GM10248 (cell line): ENCODE measurements at places on chromosomes 12 and 14.

GRCh38 chr14:88079624-88080023 lies 74.7 kb downstream of the GPR65 start:
- no peak for DNase-seq

GRCh38 chr14:75821831-75822521 lies 159.8 kb downstream of the TGFB3 start:
- no peak for DNase-seq

- DNase-seq = no peak
Observed at GRCh38 chr14:68377459-68377858, 415.4 kb downstream of the ZFP36L1 start.

- DNase-seq = no peak
Observed at GRCh38 chr12:123799227-123799626, 37.1 kb downstream of the DNAH10 start.

DNA sequence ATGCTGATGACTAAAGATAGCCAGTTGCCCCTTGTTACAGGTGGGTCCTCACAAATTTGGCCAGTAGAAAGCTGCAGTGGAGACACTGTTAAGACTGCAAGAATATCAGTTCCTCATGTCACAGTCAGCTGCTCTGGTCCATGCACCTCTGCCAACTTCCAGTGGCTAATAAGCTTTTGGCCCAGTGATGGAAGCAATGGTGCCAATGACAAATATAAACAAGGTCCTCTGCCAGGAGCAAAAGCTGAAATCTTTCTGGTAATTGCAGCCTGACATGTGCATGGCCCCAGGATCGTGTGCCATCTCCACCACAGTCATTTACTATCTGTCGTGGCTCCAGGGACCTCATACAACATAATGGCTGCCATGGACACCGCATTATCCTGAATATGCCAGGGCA lies 85.4 kb upstream of the TMEM260 start:
- DNase-seq = no peak

GRCh38 chr14:101475456-101476257 lies 85.6 kb upstream of the DIO3 start:
- no peak for DNase-seq

- no peak for DNase-seq
Observed at GRCh38 chr12:6909421-6910145, 4.8 kb upstream of the ENO2 start.

GRCh38 chr12:2017546-2018337 lies 13.5 kb upstream of the DCP1B start:
- no peak for DNase-seq

GRCh38 chr12:91703491-91704283 lies 442.0 kb downstream of the BTG1 start:
- no peak for DNase-seq

GRCh38 chr12:104049903-104050356 lies at the start of gene GLT8D2:
GLT8D2 (minus strand) TSS chr12:104050187; CDS start chr12:104019648, 30,539 bp downstream.
- DNase-seq = no peak

DNA sequence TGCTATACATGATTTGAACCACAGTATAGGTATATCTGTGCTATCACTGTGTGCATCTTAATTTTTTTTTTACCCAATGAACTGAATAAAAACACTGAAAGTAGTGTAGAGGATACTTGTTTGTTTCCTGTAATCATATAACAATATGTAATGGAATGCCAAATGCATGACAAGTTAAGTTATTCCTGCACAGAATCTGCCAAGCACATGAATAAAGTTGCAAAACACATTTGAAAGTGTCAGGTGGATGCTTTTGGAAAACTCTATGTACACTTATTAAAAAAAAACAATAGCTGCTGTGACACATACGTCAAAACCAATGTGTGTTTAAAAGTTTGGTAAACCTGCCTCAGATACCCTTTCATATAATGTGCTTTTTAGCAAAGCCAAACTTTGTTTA lies 1638.1 kb upstream of the SEL1L start:
- DNase-seq = no peak

DNA sequence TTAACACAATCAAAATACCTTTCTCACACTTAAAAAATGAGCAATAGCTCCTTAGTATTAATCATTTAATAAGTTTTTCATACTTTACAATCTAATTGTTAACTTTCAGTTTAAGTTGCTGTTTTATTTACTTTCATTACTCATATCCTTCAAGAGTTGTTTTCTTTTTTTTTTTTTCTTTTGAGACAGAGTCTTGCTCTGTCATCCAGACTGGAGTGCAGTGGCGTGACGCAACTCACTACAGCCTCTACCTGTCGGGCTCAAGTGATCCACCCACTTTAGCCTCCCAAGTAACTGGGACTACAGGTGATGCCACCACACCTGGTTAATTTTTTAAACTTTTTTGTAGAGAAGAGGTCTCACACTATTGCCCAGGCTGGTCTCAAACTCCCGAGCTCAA lies 16.1 kb downstream of the ZBTB1 start:
- no peak for DNase-seq

GRCh38 chr12:103827911-103828391 lies 13.1 kb downstream of the NT5DC3 start:
- DNase-seq = no peak

DNA sequence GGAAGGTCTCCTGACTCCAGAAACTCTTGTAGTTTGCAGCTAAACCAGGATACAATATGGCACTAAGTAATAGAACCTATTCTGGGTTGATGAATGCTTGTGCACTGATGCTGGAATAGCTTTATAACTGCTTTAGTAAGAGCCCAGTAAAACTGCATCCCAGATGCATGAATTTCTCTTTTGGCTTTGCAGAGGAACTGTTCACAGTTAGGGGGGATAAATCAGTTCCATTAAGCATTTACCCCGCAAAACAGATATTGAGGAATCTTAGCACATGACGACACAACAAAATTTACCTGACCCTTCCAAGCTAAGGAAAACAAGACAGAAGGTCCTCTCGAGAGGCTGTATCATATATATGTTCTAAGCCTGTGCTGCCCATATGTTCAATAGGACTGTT lies 457.4 kb downstream of the FOXG1 start:
- no peak for DNase-seq

GRCh38 chr14:69901113-69901951 lies 22.1 kb downstream of the SMOC1 start:
- DNase-seq = no peak

- DNase-seq = no peak
Observed at GRCh38 chr12:53717319-53717718, 9.9 kb downstream of the CALCOCO1 start.

DNA sequence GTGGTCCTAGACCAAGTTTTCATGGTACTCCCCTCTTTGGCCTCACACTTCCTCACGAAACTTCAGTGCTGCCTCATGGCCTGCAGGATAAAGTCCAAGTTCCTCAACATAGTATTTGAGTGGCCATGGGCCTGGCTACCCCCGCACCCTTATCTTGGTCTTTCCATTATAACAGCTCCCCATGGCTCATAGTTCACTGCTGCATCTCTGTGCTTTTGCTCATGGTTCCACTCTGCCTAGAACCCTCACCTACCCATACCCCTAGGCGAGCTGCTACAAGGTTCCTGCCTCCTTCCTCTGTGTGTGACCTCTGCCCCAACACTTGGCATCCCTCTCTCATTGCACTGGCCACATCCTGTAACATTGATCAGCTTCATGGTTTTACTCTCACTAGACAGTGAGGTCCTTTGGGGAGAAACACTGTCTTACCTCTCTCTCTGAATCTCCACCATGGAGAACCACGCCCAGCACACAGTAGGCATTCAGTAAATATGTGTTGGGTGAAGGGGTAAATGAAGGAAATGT lies 158.9 kb downstream of the GPR65 start:
- DNase-seq = no peak

DNA sequence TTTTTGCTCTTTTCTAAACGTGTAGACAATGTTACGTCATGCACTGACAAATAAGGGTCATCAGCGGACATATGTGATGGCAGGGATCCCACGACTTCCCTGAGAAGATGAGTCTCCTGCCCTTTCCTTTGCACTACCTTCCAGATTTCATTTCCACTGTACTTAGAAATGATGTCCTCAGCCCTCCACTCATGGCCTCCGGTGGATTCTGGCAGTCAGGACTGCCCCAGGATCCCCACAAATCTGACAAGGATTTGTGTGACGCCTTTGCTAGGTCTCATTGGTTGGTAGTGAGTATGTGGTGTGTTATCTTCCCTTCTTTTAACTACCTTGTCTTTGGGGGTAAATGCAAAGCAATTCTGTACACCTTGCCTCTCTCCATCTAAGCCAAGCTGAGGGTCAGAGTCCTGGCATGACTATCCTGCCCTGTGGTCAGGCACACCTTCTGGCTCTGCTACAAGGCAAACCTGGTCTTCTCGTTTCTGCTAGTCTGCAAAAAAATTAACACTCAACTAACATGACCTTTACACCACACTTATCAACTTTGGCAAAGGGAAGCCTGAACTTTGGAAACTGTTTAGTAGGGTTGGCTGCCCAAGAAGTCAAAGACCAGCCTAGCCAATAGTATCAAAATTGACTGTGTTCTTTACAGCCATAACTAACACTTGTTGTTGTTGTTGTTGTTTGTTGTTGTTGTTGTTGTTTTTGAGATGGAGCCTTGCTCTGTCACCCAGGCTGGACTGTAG lies 17.3 kb upstream of the DHRS4 start:
- no peak for DNase-seq

DNA sequence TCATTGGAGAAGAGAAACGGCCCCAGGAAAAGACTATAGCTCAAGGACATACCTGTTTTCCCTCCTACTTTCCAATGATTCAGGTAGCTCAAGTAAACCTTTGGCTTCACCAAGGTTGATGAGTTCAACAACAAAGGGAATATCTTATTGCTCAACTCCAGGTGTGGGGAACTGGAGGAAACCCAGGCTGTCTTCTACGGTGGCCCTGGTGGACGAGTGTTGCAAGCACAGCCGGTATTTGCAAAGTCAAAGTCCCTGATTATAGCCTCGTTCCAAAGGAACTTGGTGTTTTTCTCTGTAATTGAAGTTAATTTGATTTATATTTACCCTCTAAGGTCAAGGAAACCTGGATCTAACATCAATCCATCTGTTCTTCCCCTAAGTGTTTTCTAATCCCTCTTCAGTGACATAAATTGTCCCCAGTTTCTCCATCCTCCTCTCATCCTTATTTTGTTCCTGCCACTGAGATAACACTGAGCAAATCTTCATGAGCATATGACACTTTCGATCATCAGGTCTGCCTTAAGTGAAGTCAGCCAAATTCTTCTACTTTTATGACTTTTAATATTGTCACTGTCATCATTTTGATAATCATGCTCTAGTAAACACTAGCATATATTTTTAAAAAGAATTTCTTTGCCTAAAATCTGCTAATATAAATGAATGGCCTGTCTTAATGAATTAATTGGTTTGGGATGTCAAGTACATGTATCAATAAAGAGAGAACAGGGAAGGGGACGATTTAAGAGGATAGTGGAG lies 174.6 kb upstream of the TBX3 start:
- DNase-seq = no peak

DNA sequence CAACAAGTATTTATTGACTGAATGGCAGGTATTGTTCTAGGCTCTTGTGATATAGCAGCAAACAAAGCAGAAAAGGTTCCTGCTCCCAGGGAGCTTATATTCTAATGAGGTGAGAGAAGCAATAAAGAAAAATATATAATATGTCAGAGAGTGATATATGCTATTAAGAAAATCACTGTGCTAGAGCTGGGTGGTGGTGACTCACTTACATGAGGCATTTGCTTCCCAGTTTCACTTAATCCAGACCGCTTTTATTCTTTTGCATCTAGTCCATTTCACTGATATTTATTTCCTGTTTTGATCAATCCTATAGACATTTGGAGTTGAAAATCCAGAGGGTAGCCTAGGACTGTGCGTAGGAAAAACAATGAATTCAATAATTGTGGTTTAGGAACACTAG lies 17.5 kb downstream of the TRHDE start:
- DNase-seq = no peak

- DNase-seq = peak; percentile 66
Observed at GRCh38 chr14:93989939-93990338, 7.2 kb upstream of the CCDC197 start.

GRCh38 chr12:1804545-1805332 lies 15.6 kb upstream of the LRTM2 start:
- peak; percentile 92 for DNase-seq

GRCh38 chr14:24013654-24014514 lies 25.2 kb downstream of the DHRS4L2 start:
- DNase-seq = peak; percentile 75

DNA sequence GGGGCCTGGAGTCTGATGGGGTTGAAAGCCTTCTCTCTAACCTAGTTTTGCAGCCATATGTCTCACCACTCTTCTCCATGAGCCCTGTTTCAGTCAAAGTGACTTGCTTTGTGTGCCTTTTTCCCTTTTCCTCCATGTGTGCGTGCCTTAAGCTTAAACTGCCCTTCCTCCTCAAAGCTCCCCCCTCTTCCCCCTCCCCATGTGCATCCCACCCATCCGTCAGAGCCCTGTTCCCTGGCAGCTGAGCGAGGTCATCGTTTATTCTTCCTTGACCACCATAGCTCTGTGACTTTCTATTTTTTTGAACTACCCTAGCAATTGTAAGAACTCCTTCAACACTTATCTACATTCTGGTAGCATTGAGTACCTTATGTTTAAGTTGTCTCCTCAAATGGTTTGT lies 24.9 kb downstream of the SAMD4A start:
- DNase-seq = no peak
